Stimulated activated CD4-positive, alpha-beta T cell treated with anti-CD3 and anti-CD28 coated beads, Interleukin-2, amount 100 ng/mL, for 24 hours (primary cell): ENCODE measurements at places on chromosomes 6 and 20.

DNA sequence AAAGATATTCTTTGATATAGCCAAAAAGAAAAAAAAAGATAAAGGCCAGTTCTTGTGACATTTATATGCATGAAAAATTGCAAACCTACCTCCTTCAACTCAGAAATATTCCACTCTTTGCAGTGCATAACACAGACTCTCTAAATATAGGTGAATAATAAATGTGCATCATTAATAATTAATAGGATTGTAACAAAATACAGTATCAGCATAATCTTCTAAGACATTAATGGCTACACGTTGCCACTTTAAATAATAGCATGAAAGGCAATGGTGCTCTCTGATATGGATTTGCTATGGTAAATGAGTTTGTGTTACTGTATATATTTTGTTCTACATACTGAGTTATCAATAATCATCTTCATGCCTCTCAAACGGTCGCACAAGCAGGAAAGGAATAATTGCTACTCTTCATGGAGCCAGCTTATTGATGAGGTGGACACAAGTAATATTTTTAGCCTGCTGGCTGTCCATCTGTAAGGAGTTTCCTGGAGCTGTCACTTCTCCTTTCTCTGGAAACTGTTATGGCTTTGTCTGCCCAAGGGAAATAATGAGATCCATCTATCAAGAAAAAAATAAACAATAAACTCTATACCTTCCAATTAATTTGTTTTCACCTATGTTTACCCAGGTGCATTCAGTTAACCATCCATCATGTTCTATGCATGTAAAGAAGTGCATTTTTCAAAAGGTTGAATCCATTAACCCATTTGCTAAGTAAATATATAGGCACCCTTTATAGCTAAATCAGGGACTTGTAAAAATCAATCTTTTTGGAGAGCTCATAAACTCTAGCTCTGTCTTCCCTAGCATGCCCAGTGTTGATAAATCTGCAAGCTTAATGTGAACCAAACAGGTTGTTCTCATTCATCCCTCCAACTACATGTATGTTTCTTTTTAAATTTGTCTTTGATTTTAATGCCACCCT lies 253.0 kb downstream of the NKAIN2 start:
- no peak for DNase-seq

GRCh38 chr6:30752157-30752927 lies 8.0 kb upstream of the IER3 start:
- no peak for DNase-seq

GRCh38 chr20:53226826-53227225 lies 254.7 kb downstream of the TSHZ2 start:
- no peak for DNase-seq

- DNase-seq = no peak
Observed at GRCh38 chr20:49669601-49670189, 44.0 kb downstream of the B4GALT5 start.

DNA sequence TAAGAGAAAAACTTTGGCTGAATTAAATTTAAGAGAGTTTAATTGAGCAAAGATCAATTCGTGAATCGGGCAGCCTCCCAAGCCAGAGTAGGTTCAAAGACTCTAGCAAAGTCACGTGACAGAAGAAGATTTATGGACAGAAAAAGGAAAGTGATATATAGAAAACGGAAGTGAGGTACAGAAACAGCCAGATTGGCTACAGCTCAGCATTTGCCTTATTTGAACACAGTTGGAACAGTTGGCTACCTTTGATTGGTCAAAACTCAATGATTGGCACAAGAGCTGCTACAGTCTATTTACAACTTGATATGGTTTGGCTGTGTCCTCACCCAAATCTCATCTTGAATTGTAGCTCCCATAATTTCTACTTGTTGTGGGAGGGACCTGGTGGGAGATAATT lies 102.6 kb downstream of the PLG start:
- DNase-seq = no peak

DNA sequence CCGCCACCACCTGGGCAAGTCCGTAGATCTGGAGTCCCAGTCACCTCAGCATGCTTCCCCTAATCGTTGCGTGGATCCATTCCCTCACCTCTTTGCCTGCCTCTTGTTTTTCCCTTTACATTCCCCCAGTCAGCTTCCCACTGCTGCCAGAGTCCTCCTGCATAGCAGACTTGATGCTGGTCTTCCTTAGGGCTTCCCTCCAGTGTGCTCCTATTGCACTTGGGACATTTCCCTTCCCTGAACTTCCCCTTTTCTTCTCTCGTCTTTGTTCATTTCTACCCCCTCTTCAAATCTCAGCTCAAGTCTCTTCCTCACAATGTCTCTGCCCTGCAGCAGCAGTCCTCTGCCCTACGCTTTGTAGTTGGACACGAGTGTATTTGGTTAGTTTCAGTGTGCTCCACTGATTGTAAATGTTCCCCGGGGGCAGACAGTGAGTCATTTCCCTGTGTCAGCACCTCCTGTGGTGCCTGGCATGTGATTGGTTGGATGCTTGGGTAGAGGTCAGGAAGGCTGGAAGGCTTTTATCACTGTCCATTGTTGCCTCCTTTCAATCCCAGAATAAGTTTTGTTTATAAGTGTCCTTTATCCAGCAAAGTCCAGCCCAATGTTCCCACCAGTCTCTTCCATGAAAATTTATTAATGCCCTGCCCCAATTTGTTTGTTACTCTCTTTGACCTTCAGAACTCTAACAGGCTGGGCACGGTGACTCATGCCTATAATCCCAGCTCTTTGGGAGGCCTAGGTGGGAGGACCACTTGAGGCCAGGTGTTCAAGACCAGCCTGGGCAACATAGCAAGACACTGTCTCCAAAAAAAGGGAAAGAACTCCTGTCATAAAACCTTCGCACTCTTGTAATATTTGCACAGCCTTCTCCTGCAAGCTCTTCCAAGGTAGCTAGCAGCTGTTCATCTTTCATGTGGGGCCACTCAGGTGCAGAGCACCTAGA lies 38.3 kb downstream of the FAM120B start:
- no peak for DNase-seq

DNA sequence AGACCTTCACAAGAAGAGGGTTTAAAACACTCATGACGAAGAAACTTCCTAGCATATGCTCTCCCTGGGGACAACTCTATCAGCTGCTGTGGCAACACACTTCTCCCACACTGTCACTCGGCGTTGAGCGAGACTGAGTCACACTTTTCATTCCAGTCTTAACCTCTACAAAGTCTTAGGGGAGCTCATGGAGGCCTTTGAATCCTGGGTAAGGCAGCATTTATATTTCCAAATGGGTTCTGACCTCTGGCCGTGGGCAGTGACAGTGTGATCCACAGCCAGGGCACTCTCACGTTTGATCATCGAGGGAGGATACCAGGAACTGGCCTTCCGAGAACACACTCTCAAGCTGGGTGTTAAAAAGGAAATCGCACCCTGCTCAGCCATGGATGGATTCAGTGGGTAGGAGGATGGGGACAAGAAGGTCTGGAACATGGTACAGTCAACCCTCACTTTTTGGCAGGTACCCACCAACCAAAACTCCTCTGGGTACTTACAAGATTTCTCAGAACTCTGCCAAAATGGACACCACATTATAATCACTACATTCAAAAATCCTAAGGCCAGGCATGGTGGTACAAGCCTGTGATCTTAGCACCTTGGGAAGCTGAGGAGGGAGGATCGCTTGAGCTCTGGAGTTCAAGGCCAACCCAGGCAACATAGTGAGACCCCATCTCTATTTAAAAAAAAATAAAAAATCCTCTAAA lies 19.6 kb downstream of the RRBP1 start:
- no peak for DNase-seq

DNA sequence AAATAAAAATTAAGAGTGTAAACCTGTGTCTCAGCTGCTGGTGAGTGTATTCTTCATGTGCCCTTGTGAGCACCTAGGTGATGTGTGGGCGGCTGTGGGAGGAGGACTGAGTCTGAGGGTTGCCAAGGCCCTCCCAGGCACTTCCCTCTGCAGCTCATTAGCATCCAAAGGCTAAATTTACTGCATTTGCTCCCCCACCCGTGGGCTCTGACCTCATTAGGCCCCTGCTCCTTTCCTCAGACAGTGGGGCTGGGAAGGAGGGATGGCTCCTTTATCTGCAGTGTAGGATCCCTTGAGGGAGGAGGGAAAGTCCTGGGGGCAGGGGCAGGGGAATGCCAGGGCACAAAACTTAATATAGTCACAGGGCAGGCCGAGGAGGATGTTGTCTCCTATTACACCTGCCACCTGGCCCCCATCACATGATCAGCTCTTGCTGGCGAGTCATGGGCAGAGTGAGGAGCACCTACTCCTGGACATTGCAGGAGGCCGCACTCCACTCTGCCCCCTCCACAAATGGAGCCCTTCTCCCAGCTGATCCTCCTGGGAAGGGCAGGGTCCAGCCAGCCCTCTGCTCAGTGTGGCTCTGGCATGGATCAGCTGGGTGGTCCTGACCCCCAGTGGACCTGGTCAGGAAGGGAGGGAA lies 133.2 kb downstream of the MRPL14 start:
- no peak for DNase-seq

DNA sequence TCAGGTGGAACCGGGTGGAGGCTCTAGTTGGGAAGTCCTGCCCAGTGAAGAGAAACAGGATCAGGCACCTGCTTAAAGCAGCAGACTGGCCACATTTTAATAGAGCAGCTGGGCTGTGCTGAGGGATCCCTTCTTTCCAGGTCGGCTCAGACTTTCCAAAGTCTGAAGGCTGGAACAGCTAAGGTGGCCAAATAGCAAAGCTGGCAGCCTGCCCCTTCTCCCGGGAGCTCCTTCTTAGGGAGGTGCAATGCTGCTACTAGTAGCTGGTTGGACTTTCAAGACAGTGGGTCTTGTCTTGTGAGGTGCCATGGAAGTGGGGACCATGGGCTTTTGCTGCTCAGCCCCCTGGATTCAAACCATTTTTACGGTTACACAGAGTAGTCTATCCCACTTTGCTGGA lies 30.7 kb upstream of the CST5 start:
- DNase-seq = no peak

GRCh38 chr6:41577356-41578216 lies 31.4 kb downstream of the FOXP4 start:
- DNase-seq = no peak

GRCh38 chr6:127119102-127120022 lies 891 bp downstream of the RSPO3 start:
- no peak for DNase-seq

GRCh38 chr20:22414305-22414742 lies 170.0 kb downstream of the FOXA2 start:
- no peak for DNase-seq

GRCh38 chr20:54549658-54550326 lies 74.4 kb downstream of the DOK5 start:
- no peak for DNase-seq

GRCh38 chr6:41051873-41052272 lies 1.1 kb upstream of the APOBEC2 start:
- no peak for DNase-seq

DNA sequence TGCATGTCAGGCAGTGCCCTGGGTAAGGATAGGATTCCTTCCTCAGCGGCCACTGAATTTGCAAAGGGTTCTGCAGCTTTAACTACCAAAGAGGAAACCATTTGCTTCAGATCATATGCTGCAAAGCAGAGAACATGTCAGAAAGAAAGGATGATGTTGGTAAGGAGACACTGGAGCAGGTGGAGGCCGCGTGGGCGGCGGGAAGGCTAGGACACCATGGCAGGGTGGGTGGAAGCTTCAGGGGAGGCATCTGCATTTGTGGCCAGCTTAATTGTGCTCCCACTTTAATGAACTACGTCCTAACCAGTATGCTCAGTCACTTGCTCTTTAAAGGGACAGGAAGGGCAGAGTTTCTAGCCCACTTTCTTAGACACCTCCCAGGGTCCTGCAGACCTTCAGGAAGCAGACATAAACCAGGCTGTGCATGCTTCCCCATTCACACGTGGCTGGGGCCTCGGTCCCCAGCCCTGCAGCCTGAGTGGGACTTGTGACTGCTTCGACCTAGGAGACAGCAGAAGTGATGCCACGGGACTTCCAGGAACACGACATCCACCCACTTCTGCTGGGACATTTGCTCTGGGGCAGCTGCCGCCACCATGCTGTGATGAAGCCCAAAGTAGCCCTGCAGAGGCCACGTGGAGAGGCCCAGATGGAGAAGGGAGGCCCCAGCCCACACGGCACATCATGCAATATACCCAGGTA lies 76.1 kb downstream of the GINS1 start:
- no peak for DNase-seq

GRCh38 chr6:5762561-5762968 lies 244.2 kb downstream of the NRN1 start:
- no peak for DNase-seq

DNA sequence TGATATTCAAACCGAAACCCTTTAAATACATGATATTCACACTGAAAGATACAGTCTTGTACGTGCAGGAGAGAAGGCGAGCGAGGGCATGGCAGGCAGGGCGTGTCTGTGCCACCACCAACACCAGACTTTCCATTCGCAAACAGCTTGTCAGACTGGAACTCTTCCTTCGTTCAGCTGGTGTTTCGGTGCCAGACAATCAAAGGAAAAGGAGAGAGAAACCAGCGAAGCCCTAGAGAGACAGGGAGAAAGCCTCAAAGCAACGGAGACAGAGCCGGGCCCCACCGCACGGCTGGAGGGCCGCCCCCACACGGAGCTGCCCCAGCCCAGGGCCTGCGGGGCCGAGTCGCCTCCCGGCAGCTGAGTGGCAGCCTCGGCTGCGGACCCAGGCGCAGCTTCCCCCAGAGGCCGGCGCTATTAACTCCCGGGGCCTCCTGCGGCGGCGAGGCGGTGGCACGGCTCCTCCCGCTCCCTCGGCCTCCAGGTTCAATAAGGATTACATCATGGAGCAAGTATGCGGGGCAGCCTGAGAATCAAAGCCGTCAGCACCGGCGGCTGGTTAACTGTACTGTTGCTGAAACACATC lies 32.1 kb upstream of the NR2E1 start:
- DNase-seq = no peak

DNA sequence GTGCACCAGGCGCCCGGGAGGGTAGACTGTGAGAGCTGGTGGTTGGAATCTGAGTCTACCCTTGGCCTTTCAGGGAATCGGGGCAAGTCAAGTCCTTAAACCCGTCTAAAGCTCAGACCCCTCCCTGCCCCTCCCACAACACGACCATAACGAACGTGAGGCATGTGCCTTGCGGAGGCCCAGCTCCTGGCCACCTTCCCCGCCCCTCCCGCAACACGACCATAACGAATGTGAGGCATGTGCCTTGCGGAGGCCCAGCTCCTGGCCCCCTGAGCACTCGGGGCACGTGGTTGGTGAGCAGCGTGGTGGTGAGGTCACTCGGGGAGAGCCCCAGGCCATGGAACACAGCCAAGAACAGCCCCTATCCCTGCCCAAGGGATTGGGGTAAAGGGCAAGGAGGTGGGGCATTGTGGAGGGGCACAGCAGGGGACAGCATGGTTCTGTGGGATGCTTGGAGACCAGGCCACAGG lies 132.2 kb downstream of the TAF4 start:
- DNase-seq = no peak
